K562 (cell line): ENCODE measurements at places on chromosomes 5 and 9. TPM values are rescaled to one million over a fixed set of nuclear protein-coding genes. Genes with fewer than 3 reads are reported as not detected.

The TIMD4 gene
- not detected in 2 replicates for total RNA-seq

The HAVCR2 gene
- not detected in 2 replicates for total RNA-seq

The CNTNAP3 gene
- 0.20 and 0.22 TPM in 2 replicates for total RNA-seq

The HNRNPAB gene
- 299 and 351 TPM in 2 replicates for total RNA-seq

The C5orf34 gene
- total RNA-seq = 13.8 and 15.7 TPM in 2 replicates
